ENCODE measurements at places on chromosomes 16 and 17. TPM values are rescaled to one million over a fixed set of nuclear protein-coding genes. Genes with fewer than 3 reads are reported as not detected.

The SLC13A2 gene
- total RNA-seq, result not detected

The C17orf78 gene
- total RNA-seq, result not detected

The SLC47A1 gene
- not detected for total RNA-seq

The SHCBP1 gene
- total RNA-seq, result 41.6 TPM

GRCh38 chr17:65064452-65065019 lies 8.0 kb upstream of the GNA13 start:
- no peak for DNase-seq

DNA sequence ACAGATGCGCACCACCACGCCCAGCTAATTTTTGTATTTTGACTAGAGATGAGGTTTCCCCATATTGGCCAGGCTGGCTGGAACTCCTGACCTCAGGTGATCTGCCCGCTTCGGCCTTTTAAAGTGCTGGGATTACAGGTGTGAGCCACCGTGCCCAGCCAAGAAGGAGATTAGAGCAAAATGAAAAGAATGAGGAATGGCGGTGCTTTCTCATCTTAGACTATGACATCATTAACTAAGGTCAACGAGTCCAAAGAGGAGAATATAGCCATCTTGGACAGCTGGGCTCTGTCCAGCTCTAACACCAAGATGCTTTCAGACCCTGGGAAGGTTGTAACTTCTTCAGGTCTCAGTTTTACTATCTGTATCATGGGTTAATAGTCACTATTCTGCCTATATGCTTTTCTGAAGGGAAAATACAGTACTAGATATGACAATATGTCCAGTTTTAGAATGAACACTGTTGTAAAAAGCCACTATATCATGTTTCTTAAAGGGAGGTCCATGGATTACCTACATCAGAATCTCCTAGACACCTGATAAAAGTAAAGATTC lies 76.7 kb downstream of the SLC39A11 start:
- DNase-seq, result no peak

- no peak for DNase-seq
These were observed 43.1 kb upstream of the MYH10 start for GRCh38 chr17:8673612-8674011.

DNA sequence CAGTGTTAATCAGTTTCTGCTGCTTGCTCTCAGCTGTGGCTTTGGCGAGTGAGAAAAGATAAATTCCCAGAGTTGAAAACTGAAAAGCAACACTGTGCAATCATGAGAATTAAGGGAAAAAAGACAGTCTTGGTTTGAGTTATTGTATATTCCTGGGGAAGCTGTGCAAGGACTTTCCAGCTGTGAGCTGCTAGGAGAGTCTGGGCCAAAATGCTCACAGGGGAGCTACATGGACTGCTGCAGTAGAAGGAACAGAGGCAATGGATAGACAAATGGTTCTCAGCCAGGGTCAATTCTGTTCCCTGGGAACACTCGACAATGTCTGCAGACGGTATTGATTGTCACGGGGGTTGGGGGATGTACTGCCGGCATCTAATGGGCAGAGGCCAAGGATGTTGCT lies 102.0 kb upstream of the ADAMTS18 start:
- no peak for DNase-seq

DNA sequence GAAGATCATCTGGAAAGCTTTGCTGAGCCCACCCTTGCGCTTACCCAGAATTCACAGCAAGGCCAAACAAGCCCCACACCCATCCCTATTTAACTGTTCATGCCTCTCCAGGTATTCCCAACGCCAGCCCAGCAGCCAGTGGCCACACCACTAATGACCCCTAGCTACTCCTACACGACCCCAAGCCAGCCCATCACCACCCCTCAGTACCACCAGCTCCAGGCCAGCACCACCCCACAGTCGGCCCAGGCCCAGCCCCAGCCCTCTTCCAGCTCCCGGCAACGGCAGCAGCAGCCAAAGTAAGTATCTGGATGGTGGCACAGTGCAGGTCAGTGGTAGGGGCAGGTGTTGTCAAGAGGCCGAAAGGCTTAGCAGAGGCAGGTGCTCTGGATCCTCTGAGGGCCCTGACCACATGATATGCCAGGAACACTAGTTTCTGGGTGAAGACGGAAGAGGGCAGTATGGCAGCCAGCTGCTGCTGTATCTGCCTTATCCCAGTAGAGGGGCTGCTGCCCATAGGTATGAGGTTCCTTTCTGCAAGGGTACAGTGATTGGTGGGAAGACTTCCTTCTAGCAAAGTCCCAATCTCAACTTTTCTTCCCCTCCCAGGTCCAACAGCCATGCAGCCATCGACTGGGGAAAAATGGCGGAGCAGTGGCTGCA lies 10.7 kb downstream of the PROCA1 start:
- DNase-seq, result no peak

- peak; percentile 63 for DNase-seq
These were observed 23.8 kb downstream of the SPHK1 start for GRCh38 chr17:76408037-76408849.

DNA sequence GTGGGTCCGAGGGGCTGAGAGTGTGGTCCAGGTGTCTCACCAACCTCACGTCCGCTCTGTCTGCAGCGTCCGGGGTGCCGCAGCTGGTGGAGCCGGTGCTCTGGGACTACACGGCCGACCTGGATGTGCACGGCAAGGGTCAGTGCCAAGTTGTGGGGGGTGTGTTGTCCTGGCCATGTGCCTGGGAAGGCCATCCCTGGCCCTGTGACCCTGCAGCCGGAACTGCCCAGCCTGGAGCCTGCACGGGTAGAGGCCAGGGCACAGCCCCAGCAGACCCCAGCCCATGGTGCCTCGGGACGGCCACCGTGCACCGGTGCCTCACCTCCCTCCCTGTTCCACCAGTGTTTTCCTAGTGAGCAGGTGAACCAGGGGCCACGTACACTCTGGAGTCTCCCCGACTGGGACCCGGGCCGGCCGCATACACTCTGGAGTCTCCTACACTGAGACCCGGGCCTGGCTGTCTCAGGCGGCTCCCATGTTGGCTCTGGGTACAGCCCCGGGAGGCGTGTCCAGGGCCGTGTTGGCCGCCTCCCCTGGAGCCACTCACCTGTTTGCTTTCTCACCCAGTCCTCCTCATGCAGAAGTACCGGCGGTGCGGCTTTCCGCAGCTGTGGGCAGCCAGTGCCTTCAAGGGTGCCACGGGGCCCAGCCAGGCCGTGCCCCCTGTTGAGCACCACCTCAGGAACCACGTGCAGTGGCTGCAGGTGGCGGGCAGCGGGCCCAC lies 13.8 kb downstream of the CYBC1 start:
- no peak for DNase-seq

Data from activated naive CD8-positive, alpha-beta T cell treated with anti-CD3 and anti-CD28 coated beads for 36 hours (primary cell).